ENCODE measurements at places on chromosomes 3 and 15.

- DNase-seq, result no peak
Measured at GRCh38 chr15:68268405-68268804, 9.1 kb upstream of the FEM1B start.

- DNase-seq, result peak; percentile 32
Measured at GRCh38 chr3:14261229-14261628, 82.6 kb downstream of the LSM3 start.

- no peak for DNase-seq
Measured at GRCh38 chr3:175741951-175742350, 882.8 kb downstream of the NAALADL2 start.

GRCh38 chr15:64783796-64784195 is 8.4 kb upstream of the RBPMS2 start:
- no peak for DNase-seq

- DNase-seq, result no peak
Measured at GRCh38 chr3:172716476-172716875, 5.6 kb upstream of the NCEH1 start.

- DNase-seq, result no peak
Measured at GRCh38 chr3:99319961-99320360, 318.4 kb upstream of the COL8A1 start.

GRCh38 chr3:62451211-62451887 is 78.0 kb upstream of the FEZF2 start:
- no peak for DNase-seq

DNA sequence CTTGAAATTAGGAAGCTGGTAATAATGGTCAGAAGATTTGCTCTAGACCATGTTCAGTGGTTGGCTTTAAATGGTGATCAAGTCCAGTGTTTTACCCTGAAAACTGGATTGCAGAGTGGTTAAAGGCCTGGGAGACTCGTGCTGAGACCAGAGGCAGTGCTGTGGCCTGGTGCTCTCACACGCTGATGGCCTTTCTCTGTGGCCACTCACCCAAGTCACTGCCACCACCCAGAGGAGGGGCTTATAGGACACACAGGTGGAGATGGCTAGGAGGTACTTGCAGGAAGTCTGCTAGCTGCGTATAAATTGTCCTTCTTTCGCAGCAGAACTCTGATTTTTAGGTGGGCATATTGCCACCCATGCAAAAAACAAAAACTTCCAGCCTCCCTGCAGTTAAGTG is 6.2 kb upstream of the EHD4 start:
- no peak for DNase-seq

- DNase-seq, result no peak
Measured at GRCh38 chr15:93071469-93071936, 17.5 kb downstream of the RGMA start.

DNA sequence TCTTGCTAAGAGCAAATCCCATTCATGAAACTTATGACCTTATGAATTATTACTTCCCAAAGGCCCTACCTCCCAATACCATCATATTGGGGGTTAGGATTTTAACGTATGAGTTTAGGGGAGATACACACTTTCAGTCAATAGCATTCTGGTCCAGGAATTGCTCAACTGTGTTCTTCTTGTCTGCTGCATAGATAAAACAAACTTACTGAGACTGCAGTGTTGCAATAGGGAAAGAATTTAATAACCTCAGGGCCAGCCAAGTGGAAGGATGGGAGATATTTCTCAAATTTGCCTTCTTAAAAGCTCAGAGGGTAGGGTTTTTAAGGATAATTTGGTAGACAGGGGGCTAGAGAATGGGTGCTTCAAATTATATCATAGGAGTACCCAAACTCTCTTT is 625.8 kb downstream of the OTOL1 start:
- no peak for DNase-seq

DNA sequence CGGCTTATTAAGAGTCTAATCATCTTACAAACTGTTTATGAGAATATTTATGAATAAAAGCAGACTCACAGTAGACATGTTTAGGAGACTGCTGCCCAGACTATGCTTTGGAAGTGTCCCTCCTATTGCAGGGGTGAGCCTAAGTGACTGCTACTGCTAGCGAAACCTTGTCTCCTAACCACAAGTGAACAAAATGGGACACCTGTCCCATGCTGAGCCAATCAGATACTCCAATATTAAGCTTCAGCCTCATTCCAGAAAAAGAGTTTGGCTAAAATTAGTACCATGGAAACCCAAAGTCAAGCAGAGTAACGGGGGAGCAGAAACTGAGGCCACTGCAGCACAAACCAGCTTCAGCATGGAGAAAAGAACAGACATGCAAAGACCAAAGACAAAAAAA is 4.6 kb downstream of the DENND6A start:
- DNase-seq, result no peak

GRCh38 chr15:69088300-69088965 is 72.0 kb upstream of the GLCE start:
- no peak for DNase-seq

DNA sequence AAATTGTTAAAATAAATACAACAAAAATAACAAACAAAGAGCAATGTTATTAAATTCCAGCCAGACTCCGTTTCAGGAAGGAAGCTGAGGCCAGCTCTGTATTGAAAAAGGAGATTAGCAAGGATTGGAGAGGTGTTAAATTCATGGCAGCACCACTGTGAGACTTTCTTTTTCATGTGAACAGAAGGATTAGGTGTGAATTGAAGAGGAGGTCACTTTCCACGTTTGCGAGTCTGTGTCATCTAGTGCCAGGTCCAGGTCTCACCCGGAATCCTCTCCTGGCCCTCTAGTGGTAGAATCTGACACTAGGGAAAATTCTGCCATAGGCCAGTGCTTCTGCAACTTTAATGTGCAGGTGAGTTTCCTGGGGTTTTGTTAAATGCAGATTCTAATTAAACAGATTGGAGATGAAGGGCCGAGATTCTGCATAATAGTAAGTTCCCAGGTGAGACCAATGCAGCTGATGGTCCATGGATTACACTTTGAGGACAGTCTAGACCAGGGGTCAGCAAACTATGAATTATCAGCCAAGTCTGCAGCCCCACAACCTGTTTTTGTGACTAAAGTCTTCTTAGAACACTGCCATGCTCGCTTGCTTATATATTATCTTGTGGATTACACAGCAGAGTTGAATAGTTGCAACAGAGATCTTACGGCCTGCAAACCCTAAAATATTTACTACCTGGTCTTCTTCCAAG is 9.2 kb upstream of the SLC6A1 start:
- no peak for DNase-seq

DNA sequence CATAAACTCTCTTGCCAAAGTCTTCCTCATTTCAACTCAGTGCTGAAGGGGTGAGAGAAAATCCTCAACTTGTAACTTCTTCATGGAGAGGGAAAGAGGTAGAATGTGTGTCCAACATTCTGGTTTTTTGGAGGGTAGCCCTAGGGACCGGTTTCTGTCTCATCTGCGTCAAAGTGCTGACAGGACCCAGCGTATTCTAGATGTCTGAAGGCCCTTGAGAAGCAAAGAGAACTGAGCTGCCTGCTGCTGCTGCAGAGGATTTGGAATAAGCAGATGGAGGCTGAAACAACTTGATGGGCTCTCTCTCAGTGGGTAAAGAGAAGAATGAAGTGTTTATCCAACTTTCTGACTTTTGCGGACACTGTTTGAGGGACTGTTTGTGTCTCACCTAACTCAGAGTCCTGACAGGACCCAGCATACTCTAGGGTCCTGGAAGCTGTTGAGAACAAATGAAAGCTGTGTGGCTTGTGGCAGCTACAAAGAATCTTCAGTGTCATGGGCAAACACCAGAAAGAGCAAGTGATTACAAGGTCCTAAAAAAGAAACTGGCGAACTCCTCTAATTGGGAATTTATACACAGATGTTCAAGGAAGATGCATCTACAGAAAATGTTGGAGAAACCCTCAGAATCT is 174.4 kb downstream of the SI start:
- DNase-seq, result no peak

DNA sequence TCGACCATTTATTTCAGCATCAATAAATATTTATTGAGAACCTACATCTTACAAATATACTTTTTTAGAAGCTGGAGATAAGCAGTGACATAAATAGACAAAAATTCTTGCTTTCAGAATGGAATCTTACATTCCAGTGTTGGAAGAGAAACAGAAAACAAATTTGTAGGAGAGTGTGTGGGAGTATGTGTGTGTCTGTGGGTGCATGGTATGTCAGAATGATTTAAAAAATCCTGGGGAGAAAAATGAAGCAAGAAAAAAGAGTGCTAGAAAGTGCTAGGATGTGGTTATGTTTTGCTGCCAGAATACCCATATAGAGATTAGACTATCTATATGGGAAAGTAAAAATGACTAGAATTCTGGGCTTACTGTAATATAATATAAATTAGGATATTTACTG is 561.7 kb upstream of the SGO1 start:
- no peak for DNase-seq

- no peak for DNase-seq
Measured at GRCh38 chr3:38119821-38120692, 16.9 kb downstream of the ACAA1 start.

GRCh38 chr3:64445109-64445943 is 220.1 kb upstream of the PRICKLE2 start:
- no peak for DNase-seq

DNA sequence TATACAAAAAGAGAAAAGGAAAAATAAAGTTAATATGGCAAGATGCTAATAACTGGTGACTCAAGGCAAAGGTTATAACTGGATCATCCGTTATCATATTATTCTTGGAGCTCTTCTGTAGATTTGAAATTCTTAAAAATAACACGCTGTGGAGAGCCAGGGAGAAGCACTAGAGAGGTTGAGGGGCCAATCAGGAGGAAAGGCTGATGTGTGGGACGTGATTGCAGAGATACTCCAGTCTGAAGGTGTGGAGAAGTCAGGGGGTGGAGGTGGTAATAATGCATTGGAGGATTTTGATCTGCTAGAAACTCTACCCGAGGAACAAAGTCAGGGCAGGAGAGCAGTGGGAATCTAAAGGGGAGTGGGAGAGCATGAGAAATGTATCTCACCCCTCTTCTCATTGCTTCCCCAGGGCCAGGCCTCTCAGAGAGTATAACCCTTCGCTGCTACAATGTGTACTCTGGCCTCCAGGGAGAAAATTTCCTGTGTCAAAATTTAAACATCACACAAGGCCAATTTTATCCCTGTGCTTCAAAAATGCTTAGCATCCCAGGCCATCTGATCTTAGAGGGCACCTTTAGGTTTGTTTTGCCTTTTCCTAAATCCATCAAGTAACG is 211.5 kb upstream of the SEMA6D start:
- DNase-seq, result no peak

All from anterior cingulate cortex (tissue), 58 donors.